ENCODE measurements at places on chromosomes 6 and 20.

GRCh38 chr6:34312259-34312658 is 63.5 kb upstream of the SMIM29 start:
- DNase-seq, result no peak

DNA sequence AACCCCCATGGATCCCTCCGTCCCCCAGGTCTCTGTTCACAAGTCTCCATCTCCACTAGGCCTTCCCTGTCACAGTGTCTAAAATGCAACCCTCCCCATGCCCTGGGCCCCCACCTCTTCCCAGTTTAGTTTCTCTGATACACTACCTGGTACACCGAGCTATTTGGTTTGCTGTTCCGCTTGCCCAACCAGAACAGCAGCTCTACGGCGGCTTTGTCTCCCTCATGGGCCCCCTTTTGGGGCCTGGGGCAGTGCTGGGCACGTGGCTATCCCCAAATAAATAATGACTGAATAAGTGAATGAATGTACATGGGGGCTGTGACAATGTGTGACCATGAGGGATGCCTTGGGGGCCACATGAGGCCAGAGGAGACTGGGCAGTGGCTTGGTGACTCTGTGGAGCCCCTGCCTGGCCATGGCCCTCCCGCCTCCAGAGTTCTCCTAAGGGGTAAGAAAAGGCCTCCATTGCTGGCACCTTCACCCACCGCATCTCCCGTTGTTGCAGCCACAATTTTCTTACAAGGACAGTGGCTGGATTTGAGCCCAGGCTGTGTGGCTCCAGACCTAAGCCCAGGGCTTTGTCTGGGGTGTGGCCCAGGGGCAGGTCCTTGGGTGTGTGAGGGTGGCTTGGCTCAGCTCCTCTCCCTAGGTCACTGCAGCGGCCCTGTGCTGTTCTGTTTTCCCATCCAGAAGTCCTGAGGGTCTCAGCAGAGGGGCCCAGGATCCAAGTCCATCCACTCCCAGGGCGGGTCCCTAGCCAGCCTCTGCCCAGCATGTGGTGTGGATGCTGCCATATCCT is 408.5 kb upstream of the SULF2 start:
- no peak for DNase-seq

DNA sequence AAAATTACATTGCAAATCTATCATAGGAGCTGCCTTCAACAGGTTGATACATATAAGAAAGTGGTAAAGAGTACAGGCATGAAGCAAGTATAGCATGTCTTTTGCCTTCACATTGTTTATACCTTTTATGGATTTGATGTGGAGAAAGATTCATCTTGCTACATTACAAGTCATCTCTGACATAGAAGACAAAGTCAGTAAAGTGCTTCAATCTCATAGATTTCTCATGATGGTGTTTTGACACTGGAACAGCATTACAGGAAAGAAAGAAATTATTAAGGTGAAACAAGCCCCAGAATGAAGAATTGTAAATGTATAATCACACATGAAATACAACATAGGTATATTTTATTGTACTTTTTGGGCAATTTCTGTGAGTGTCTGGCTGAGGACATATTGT is 580.7 kb upstream of the MMS22L start:
- no peak for DNase-seq

- DNase-seq, result no peak
These were observed 630.8 kb downstream of the PHF3 start for GRCh38 chr6:64266351-64266821.

DNA sequence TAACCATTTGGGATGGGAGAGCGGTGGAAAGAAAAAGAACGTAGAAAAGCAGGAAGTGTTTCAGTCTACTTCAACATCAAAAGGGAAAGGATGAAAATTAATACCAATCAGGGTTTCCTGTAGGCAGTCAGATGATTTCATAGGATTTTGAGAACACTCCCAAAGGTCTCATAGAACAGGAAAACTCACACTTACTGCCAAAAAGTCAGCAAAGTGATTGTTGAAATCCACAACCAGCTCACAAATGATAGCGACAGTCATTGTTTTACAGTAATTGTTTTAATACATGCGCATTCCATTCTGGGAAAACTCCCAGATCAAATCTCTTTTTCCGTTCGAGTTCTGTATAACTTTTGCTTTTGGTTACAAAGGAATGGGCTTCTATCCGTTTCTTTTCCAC is 5.3 kb upstream of the CNKSR3 start:
- no peak for DNase-seq

DNA sequence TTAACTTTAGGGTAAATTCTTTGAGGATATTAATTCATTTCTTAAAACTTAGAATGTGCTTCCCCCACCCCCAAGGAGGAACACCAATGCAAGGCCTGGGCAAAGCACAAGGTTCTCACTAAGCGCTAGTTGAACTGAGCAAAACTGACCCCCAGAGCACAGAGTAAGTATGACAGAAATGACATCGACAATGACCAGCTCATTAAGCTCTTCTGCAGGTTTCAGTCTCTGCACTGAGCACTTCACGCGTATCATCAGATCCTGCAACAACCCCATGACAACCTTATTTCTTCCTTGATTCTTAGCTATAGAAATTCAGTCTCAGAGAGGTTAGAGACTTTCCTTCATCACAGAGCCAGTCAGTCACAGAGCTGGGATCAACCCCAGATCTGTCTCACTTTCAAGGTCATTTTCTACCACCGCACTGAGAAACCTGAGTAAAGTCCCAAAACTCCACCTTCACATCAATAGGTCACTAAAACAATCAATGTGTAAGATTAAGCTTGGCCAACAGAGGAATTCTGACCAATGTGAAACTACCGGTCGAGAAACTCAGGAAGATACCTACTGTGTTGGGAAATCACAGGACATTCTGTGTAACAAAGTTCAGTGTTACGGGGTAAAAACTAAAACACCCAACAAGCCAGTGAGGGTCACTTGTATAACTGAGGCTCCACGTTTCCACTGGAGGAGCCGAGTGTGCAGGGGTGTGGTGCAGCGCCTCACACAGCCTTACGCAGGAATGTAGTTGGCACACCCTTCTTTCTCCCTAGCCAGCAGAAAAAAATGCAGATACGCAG is 129.0 kb upstream of the FOXQ1 start:
- DNase-seq, result no peak

GRCh38 chr20:14916360-14916920 is 579.0 kb upstream of the FLRT3 start:
- no peak for DNase-seq

DNA sequence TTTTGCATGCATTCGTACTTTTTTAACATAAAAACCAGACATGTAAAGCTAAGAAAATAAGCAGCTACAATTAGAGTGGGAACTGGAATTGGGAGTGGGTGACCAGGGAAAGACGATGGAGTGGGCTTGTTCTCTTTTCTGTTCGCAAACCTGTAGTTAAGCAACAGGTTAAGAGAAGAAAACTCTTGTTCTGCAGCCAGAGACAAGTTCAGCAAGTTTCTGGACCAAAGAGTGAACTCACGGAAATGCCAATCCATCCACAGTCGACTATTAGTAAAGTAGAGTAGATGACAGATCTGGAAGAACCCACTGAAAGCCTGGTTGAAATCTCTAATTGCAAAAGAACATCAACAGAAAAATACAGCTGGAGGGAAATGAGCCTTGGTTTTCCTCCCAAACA is 197.8 kb downstream of the TFAP2A start:
- DNase-seq, result no peak

- DNase-seq, result peak; percentile 59
These were observed 28.0 kb downstream of the PNLDC1 start for GRCh38 chr6:159828074-159828473.

Data from fibroblast of skin of right biceps (primary cell).